ENCODE measurements at places on chromosomes 3 and 15.
A peak's percentile ranks its signal among the peaks of the same experiment; 100 is the strongest.

DNA sequence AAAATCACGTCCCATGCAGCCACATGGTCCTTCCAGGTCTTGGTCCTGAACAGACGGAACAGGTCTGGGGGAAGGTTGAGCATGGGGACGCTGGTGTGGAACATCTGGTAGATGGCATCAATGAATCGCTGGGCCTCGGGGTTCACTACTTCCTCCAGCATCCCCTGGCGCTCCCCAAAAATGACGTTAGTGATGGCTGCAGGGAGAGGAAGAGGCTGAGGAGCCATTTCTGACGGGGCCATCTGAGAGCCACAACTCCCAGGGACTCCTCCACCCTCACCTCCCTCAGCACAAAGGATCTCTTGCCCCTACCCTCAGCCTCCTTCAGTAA is 23.7 kb downstream of the CYP11A1 start:
- DNase-seq, result no peak

DNA sequence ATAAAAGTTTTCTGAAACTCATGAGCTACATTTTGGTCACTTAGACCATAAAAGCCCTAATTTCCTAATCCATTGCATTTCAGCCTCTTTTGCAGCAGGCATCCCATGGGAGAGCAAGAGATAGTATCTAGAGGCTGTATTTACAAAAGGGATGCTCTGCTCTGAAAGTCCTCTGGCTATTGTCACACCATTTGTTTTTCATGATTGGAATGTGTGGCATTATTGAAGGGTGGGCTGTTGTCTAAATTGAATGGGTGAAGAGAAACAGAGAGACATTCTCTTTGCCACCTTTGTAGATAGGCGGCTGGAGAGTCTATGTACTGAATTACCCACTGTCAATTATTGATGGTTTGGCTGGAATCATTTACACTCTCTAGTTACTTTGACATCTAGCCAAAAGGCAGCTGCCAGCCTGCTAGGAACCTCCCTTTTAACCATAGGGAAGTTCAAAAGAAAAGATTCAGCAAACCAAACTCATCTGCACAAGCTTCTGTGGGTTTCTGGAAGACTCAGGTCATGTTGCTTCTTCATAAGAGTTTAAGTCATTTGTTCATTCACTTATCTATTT is 89.8 kb upstream of the RARB start:
- DNase-seq, result no peak

DNA sequence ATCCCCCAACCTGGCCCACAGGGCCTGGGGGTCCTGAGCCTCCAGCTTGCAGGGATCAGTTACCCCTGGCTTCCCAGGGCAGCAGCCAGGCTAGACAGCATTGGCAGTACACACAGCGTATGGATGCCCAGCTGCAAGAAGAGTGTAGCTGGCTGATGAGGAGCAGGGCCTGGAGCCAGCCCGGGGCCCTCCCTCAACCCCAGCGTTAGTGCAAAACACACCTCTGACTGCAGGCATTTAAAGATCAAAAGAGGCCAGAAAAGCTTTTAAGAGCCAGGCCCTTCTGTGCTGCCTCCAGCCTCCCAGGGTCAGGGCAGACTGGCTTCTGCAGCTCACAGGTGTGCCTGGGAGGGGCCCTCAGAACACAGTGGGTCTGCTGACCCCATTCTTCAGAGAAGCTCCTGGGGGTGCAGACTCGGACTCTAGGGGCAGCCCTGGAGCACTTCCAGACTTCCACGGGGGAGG is 110.6 kb downstream of the ETFA start:
- DNase-seq, result peak; percentile 26

GRCh38 chr15:61729646-61730045 is 330.6 kb downstream of the VPS13C start:
- DNase-seq, result no peak

DNA sequence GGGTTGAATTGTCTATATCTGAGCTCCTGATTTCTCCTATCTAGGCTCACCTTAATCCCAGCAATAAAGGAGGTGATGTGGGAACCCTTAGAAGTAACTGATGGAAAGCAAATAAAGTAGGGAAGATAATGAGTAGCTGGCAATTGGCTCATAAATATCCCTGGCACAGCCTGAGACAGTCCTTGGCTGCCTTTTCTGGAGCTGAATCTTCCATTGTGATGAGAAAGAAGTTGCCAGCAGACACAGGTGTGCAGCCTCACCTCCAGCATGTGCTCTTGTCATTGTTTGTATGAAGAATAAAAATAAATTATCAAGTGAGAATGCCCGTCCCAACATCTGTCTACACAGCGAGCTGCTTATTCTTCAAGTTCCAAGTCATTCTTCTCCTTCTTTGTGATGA is 53.2 kb upstream of the RASGRP1 start:
- DNase-seq, result no peak

DNA sequence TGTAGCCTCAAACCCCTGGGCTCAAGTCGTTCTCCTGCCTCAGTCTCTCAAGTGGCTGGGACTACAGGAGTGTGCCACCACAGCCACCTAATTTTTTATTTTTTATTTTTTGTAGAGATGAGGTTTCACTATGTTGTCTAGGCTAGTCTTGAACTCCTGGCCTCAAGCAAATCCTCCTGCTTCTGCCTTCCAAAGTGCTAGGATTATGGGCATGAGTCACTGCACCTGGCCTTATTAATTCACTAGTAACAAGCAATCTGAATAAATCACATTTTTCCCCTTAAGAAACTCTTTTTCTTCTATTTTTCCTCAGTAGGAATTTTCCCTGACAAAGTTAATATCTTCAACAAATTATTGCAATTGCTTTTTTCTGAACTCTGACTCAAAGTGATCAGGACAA is 336.9 kb downstream of the NLGN1 start:
- DNase-seq, result no peak

GRCh38 chr3:32004113-32004765 is 22.7 kb downstream of the ZNF860 start:
- DNase-seq, result no peak

GRCh38 chr15:93179700-93180102 is 90.7 kb upstream of the RGMA start:
- no peak for DNase-seq

DNA sequence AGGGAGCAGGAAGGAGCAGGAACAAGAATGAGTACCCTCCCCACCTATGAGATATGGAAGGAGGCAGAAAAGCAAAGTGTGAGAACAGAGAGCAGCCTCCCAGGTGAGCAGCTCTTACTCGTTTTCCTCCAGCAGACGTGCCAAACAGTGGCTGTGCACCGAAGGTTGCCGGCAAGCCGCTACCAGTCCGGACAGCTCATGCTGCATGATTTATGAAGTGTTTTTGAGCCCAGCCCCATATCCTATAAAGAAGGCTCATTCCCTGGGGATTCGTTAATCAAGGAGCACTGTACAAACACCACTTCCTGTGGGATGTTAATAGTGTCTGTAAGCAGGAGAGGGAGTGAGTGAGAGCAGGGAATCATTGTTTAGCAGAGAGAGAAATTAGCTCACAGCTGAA is 118.3 kb upstream of the FOXB1 start:
- no peak for DNase-seq

- DNase-seq, result no peak
Observed at GRCh38 chr3:81740731-81741130, 20.7 kb downstream of the GBE1 start.

DNA sequence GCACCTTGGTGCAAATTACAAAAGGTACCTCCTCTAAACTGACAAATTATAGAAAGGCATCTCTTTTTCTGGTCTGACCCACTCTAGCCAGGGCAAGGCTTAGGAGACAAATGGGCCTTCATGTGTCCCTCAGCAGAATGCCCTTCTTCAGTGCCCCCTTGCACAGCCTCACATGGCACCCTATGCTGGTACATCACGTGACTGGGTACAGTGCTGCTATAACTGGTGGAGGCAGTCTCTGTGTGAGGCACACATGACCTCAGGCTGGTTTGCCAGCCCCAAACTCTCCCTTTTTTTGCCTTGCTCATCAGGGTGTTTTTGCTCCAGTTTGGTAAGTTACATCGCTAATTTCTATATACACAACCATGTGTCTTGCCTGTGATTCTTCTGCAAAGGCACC is 3.1 kb downstream of the CLEC3B start:
- no peak for DNase-seq

GRCh38 chr3:103991461-103992115 is 1375.1 kb upstream of the ALCAM start:
- DNase-seq, result no peak

DNA sequence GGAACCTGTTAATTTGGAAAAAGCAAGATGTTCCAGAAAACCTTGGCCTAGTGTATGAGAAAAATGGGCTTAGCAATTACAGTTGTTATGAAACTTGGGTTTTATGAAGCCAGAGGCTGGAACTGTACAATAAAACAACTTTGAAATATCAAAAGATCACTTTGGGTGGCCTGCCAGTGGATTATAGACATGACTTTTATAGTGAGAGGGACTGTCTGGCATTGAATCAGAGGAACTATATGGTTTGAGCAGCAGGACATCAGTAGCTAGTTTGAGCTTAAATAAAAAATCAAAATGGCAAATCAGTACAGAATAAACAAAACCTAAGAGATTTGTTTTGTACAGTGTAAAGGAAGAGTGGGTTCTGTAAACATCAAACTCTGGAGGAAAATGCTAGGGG is 115.0 kb upstream of the PTPRG start:
- DNase-seq, result no peak

GRCh38 chr3:180888992-180889560 is 23.4 kb upstream of the FXR1 start:
- DNase-seq, result no peak

- no peak for DNase-seq
Observed at GRCh38 chr3:42292009-42292408, 26.0 kb upstream of the CCK start.

GRCh38 chr3:62368705-62369475 is 4.5 kb downstream of the FEZF2 start:
- DNase-seq, result no peak

- DNase-seq, result no peak
Observed at GRCh38 chr3:13689373-13690260, 140.7 kb downstream of the FBLN2 start.

GRCh38 chr3:107690522-107691138 is 167.9 kb downstream of the BBX start:
- DNase-seq, result no peak

GRCh38 chr3:197460639-197461038 is 95.1 kb downstream of the BDH1 start:
- no peak for DNase-seq

DNA sequence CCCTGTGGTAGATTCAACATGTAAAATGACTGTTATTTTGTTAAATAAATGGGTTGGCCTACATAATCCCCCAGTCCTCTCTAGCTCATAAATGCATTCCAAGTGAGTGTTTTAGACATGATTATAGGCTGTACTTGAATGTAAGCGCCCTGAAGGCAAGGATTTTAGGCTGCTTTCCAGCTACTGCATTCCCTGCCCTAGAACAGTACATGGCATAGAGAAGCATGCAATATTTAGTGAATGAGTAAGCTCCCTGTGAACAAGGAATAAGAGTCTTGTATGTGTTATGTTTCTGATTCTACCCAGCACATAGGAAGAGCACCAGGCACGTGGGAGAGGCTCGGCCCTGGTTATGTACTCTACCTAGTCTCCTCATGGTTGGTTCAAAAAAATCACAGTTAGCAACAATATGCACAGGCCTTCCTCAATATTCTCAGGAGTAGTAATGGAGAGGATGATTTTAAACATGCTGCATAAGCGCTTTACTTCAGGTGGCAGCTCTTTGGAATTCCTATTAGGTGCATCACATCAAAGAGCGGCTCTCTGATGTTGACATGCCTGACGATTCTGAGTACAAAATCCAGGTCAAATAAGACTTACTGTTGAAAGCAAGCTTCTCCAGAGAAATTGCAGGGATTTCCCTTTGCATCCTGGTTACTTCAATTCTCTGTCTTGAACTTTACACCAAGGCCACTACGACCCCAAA is 456.6 kb downstream of the MAGI1 start:
- no peak for DNase-seq

GRCh38 chr3:53850895-53851294 is 4.5 kb downstream of the IL17RB start:
- DNase-seq, result no peak

DNA sequence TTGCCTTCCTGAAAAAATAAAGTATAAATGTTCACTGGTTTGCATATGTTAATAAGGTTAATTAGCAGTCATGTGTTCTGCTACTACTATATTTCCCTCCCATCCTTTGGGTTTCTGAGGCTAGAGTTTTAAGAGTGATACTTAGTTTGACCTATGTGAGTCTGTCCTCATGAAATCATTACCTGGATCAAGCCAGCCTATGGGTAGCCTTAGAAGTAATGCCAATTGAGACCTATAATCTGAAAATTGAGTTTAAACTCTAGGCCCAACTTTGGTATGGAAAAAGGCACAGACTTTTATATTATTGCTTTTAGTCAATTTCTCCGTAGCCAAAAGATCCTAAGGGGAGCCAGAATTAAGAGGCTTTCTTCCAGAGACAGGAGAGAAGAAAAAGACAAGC is 18.4 kb upstream of the SOX2 start:
- DNase-seq, result no peak

DNA sequence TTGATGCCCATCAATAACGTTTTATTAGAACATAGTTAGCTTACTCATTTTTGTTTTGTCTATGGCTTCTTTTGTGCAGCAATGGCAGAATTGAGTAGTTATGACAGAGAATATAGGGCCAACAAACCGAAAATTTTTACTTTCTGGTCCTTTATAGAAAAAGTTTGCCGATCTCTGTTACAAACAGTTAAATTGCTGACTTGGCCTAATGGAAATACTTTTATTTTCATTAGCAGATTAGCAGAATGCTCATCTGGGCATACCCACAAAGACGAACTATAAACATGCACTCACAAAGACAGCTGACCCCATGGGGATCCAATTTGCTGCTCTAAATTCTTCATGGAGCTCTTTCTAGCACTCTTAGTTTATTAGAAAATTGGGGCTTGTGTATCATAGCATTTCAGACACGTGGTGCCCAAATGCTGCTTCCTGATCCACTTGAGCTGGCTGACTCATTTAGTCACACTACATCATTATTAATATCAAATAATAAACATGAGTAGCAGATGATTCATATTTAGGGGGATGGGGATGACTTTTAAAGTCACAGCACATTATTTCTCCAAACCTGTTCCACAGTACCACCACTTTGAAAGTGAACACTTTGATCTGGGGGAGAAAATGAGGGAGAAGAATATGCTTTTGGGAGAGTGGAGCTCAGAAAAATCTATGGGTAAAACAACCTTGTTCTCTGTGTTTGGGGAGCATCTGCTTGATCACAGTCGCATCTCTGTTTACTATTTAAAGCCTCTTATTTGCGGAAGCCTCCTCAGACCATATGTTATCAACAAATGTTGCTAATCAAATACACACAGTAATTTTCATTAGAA is 228.1 kb upstream of the FEZF2 start:
- no peak for DNase-seq

- peak; percentile 59 for DNase-seq
Observed at GRCh38 chr3:72665701-72666446, 182.4 kb downstream of the SHQ1 start.

- DNase-seq, result peak; percentile 15
Observed at GRCh38 chr15:70562906-70563305, 200.5 kb downstream of the UACA start.

DNA sequence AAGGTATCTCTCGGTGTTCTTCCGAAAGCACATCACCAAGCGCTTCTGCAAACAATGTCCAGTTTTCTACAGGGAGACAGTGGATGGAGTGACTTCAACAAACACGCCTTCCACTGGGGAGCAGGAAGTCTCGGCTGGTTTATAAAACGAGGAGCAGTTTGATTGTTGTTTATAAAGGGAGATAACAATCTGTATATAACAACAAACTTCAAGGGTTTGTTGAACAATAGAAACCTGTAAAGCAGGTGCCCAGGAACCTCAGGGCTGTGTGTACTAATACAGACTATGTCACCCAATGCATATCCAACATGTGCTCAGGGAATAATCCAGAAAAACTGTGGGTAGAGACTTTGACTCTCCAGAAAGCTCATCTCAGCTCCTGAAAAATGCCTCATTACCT is 4.6 kb downstream of the CCR2 start:
- no peak for DNase-seq

- DNase-seq, result no peak
Observed at GRCh38 chr15:68347392-68347791, 69.8 kb downstream of the FEM1B start.
